Pancreas (tissue), 10 donors: ENCODE measurements at places on chromosomes 7 and 10.
A peak's percentile ranks its signal among the peaks of the same experiment; 100 is the strongest.

DNA sequence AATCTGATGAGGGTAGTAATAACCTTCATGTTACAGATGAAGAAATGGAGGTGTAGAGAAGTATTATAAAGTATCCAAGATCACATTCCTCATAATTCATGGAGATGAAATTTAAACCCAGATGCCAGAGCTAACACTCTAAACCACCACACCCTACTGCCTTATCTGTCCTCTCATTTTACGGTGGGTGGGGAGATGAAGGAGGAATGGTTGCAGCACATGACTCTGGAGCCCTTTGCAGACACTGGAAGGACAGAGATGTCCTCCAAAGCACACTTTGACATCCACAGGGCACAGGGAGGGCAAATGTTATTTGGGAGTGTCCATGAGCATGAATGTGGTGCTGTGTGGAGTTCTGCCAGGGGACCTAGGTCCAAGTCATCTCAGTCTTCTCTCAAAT, 1.1 kb downstream of the PLEKHS1 start:
- no peak for DNase-seq

- DNase-seq, result no peak
Observed at GRCh38 chr7:98075801-98076200, 30.9 kb upstream of the LMTK2 start.

DNA sequence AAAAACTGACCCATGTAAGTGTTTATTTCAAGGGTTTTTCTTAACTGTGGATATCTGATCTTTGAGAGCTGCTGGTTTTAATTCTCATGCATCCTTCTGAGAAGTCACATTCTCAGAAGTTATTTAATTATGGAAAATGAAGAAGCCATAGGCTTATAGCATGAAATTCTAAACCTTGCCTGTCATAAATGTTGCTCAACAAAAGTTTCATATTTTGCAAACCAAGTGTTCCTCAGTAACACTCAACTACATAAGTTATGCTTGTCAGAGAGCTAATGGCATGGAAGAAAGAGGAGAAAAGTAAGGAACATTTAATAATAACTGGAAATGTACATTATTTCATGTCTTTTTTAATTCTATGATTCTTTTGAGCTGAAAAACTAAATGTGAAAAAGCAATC, 78.6 kb upstream of the MPP7 start:
- no peak for DNase-seq

DNA sequence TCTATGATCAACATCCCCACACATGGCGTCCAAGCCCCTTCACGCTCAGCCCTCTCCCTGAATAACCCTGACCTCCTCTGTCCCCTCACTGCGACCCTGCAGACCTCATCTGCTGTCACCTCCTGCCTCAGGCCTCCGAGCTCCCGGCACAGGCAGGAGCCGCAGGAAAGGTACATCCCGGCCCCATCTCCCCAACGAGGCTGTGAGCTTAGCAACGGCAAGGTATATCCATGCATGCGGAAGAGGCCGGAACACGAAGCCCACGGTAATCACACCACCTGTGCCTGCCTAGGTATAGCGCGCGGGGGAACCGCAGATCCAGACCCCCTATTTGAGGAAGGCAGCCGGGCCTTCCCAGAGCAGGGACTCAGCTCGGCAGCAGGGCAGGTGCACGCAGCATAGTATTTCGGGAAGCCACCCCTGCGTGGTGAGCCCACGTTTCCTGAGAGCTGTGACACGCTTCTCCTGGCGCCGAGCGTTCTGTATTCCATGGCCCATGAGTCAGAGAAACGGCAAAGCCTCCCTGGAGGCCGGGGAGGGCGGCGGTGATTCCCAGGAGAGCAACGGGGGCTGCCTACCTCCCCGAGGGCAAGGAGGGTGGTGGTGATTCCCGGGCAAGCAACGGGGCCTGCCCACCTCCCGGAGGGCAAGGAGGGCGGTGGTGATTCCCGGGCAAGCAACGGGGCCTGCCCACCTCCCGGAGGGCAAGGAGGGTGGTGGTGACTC, 50.1 kb upstream of the DNAAF5 start:
- DNase-seq, result peak; percentile 53

GRCh38 chr7:75993689-75994387, 557 bp downstream of the TMEM120A start:
- DNase-seq, result peak; percentile 87

DNA sequence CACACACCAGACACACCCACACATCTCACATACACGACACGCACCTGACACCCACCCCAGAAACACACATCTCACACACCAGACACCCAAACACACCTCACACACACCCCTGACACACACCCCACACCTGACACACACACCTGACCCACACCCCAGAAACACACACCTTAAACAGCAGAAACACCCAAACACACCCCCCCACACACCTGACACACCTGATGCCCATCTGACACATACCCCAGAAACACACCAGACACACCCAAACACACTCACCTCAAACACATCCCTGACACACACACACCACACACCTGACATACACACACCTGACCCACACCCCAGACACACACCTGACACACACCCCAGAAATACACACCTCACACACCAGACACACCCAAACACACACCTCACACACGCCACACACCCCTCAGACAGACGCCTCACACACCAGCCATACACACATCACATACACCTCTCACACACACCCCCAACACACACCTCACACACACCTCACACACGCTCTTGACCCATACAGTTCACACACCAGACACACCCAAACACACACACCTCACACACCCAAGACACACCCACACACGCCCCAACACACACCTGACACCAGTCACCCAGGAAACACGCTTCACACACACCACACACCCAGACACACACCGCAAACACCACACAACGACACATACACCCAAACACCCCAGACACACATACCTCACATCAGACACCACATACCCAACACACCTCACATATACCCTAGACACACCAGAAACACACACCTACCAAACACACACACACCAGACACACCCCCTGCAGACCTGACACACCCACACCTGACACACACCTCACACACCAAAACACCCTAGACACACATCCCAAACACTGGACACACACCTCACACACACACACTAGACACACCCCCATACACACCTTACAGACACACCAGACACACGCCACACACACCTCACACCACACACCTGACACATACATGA, 1.7 kb upstream of the CALY start:
- no peak for DNase-seq

- no peak for DNase-seq
Observed at GRCh38 chr7:114104035-114104434, 185.2 kb upstream of the PPP1R3A start.

DNA sequence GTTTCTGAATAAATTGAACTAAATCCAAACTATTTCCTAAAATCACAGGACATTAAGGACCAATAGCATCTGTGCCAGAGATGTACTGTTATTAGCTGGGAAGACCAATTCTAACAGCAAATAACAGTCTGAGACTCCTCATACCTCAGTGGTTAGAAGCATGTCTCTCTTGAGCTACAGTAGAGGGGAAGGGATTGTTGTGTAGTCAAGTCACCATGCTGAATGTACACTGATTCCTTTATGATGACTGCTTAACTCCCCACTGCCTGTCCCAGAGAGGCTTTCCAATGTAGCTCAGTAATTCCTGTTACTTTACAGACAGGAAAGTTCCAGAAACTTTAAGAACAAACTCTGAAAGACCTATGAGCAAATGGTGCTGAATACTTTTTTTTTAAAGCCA, 13.9 kb downstream of the MEST start:
- no peak for DNase-seq

DNA sequence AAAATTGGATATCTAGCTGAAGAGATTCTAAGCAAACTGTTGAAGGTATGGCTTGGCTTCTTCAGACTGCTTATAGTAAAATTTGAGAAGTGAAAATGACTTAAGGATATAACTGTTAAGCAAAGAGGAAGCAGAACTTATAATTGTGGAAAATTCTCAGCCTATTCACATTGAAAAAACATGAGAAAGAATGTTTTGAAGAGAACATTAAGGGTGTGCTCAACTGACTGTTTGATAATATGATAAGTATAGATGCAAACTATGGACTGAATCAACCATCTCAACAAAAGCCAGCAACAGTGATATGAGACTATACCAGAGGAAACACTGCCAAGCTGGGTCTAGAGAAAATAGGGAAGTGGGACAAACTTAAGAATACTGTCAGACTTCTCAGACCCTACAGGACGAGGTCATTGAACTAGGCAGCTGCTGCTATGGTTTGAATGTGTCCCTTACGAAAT, 133.1 kb upstream of the PPP1R3A start:
- DNase-seq, result no peak

GRCh38 chr7:148825338-148825737, 58.8 kb downstream of the EZH2 start:
- DNase-seq, result no peak

- DNase-seq, result no peak
Observed at GRCh38 chr10:79289801-79290200, 57.5 kb upstream of the PPIF start.

DNA sequence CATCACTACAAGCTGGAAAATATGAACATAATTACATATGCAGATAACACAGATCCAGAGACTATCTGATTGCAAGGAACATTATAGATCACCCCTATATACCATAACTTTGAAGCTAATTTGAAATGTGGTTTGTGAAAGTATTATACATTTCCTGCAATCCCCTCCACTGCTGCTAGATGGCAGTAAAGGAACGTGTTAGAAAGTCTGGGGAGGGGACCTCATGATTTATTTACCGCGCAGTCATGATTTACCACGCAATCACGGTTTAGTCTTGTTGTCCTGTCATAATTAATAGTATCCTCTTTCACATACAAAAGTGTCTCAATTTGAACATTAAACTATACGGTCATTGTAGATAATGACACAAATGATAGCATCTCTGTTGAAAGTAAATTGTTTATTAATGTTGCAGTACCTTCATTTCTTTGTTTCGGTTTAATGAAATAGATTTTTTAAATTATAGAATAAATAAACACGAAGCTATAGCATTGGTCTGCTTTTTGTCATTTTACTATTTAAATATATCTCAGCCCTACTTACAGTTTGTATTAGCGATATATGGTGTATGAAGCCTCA, 145.3 kb upstream of the PRSS1 start:
- no peak for DNase-seq

GRCh38 chr7:145431834-145432233, 596.0 kb upstream of the TPK1 start:
- no peak for DNase-seq

GRCh38 chr7:47968847-47969774, 10.3 kb downstream of the HUS1 start:
- no peak for DNase-seq

GRCh38 chr10:11993834-11994468, 48.7 kb downstream of the UPF2 start:
- no peak for DNase-seq

GRCh38 chr10:72173262-72173618, 42.6 kb upstream of the ANAPC16 start:
- DNase-seq, result no peak

- DNase-seq, result peak; percentile 62
Observed at GRCh38 chr10:75403144-75403938, 1.8 kb upstream of the ZNF503 start.

- DNase-seq, result no peak
Observed at GRCh38 chr7:45151967-45152366, 5.6 kb upstream of the RAMP3 start.

- DNase-seq, result no peak
Observed at GRCh38 chr10:102322914-102323313, 72.6 kb upstream of the NFKB2 start.

GRCh38 chr10:114550756-114551635, 107.1 kb downstream of the ABLIM1 start:
- peak; percentile 72 for DNase-seq

DNA sequence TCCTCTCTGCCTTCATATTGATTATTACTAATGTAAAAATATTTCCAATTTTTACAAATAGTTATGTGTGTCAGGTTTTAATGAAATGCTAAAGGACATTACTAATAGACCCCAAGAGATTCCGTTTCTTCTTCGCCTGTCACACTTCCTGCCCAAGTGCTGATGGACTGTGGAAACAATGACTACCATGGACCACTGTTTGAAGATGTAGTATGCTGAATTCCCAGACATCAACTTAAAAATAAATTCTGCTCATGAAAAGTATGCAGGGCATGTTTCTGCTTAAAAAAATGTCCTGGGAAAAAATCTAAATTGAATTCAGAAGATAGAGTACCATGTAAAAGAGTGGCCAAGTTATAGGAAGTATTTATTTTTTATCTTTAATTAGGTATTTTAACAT, 52.1 kb downstream of the ST7 start:
- no peak for DNase-seq

GRCh38 chr7:88003581-88003980, 69.5 kb downstream of the ADAM22 start:
- no peak for DNase-seq

DNA sequence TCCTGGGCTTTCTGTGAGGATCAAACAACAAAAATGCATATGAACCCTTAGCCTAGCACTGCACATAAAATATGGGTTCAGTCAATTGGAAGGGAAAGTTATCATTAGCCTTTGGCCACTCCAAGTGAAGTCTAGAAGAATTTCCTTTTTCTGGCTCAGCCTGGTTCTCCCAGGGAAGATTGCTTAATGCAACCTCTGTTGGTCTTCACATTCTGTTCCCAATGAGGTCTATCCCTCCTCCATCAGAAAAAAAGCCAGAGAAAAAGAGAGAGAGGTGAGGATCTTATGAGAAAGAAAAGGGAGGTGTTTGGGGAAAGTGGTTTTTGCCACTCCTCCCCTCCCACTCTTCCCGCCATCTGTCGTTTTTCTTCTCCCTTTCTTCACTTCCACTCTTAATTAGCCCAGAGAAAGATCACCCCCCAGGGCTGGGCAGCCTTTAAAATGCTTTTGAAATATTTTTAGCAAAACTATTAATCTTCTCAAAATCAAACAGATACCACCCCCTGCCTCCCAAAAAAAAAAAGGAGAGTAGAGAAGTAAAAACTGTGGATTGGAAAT, 31.1 kb downstream of the CPVL start:
- no peak for DNase-seq

DNA sequence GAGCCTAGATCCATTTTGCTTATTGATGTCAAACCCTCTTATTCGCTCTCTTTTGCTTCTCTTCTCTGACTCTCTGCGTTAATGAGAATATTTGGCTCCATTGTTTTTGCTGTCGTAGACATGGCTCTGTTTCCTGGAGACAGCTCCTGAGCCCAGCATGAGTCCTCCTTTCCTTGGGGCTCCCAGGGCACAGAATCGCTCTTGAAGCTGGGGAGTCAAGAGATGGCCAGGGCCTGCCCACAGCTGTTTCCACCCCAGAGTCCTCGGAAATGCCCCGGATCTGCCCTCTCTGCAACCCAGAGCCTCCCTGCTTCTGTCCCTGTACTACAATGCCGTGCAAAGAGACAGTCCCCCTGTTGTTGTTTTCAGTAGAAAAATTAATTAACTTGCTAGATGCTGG, 566.7 kb upstream of the FOXK1 start:
- DNase-seq, result no peak

DNA sequence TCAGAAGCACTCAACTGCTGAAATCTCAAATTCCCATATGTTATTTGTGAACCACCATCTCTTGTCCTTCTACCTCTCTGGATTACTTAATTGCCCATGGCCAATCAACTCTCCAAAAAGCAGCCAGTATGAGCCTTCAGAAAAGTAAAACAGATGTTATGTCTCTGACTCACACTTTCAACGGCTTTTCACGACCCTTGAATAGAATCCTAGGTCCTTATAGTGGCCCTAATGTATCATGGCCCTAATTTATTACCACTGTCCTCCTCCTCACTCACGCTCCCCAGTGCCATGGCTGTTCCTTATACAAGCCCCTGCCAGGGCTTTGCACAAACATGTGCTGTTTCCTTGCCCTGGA, 20.0 kb downstream of the ZNF438 start:
- DNase-seq, result no peak
